ENCODE measurements at places on chromosomes 4 and X. TPM values are rescaled to one million over a fixed set of nuclear protein-coding genes. Genes with fewer than 3 reads are reported as not detected.
A peak's percentile ranks its signal among the peaks of the same experiment; 100 is the strongest.

RHOH gene
- 0.41 TPM for total RNA-seq

DNA sequence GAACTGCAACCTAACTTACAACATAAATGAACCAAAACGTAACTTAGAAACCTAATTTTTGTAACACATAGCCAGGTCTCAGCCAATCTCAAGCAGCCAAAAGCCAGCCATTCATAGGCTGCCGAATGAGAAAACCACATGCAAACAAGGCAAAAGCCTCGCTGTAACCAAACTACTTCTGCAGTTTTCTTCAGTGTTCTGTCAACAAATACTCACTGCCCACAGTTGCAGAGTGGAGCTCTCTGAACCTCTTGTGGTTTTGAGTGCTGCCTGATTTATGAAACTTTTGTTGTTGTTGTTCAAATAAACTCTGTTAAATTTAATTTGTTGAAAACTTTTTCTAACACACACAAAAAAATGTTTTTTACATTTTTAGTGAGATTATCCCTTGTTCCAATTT, 251.2 kb downstream of the PAPSS1 start:
- no peak for DNase-seq

DNA sequence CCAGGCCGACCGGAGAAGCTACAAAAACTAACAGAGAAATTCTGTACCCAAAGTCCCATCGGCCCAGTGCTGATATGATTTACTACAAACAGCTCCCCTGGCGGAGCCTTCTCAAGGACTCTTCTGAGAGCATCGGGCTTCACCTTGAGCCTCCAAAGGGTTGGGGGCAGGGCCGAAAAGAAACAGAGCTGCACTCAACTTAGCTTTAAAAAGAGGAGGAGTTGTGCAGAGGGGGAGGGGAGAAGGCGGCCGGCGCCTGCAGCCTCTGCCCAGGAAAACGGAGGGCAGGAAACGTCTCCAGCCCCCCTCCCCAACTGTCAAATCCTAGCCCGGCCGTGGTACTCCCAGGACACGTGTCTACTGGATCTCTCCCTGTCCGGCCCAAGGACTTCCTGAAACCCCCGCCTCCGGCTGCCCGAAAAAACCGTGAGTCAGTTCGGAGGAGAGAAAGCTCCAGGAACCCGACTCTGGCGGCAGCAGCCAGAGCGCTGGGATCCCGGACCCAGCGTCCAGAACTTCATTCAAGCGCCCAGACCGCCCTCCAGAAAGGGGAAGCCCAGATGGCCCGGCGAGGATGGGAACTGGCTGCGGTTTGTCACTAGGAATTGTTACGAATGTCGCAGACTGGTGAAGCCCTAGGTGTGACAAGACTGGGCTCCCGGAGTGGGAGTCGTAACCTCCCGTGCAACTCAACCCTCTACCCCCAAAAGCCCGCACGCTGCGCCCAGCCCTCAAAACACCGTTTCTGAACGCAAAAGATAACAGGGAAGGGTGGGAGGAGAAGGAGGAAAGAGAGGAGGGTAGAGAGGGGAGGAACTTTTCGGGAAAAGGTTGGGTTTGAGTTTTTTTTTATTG, 973 bp downstream of the ADAMTS3 start:
- DNase-seq, result peak; percentile 40

DNA sequence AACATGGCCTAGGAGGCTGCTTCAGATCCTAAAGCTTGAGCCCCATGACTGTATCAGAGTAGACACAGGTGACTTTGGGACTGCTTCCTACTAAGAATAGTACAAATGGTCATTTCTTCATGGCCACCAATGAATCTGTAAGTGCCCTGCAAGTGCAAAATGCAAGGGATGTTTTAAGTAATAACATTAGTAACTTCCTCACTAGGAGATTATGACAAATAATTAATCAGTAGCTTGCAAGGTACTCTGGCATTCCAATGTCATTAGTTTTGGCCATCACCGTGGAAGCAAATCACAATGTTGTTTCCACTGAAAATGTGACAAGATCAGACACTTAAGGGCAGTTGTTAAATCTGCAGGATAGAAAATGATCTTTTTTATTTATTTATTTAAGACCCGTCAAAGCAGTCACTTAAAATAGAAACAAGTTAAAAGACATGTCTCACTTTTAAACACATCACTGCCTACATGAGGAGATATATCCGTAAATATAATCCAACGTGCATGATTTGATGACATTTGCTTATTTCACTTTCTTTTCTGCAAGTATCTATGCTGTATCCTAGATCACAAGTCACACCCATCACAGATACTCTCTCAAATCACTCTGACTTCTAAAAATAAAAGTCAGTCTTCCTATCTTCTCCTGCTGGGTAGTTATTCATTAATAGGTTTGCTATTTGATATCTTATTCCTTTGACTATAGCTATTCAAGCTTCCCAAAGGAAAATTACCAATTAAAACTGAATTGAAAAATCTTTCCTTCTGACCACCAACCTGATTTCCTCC, 400.6 kb downstream of the IL15 start:
- no peak for DNase-seq

Measured in left ventricle myocardium inferior (tissue), 1 donor.